ENCODE measurements at places on chromosomes 4 and X.

DNA sequence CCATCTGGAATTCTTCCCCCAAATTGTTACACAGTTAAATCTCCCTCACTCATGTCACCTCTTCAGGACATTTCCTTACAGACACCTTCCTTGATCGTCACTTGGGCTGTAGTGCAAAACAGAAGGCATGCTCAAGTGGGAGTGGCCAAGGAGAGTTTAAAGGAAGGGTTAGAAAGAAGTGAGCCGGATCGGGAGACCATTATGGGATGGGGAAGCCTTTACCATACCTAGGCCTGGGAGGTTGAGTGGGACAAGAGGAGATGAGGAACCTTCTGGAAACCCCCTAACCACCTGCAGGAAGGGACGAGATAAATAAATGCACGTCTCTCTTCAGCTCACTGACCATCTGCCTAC lies 102.7 kb downstream of the UCHL1 start:
- no peak for DNase-seq

DNA sequence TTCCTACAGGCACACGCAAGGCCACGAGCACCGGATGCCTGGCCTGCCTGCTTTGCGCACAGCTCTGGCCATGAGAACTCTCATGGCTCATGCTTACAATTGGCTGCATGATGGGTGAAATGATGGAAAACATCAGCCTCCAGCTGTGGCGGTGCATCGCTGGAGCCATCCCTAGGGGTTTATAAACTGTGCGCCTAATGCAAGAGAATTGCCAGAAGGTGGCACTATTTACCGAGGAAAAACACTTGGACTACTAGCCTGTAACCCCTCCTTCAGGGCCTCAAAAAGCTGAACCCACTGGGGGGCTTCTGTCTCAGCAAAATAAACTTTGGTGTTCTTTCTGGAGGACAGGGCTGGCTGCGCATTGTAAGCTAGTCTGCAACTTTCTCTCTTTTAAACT lies 51.9 kb downstream of the PHKA2 start:
- no peak for DNase-seq

DNA sequence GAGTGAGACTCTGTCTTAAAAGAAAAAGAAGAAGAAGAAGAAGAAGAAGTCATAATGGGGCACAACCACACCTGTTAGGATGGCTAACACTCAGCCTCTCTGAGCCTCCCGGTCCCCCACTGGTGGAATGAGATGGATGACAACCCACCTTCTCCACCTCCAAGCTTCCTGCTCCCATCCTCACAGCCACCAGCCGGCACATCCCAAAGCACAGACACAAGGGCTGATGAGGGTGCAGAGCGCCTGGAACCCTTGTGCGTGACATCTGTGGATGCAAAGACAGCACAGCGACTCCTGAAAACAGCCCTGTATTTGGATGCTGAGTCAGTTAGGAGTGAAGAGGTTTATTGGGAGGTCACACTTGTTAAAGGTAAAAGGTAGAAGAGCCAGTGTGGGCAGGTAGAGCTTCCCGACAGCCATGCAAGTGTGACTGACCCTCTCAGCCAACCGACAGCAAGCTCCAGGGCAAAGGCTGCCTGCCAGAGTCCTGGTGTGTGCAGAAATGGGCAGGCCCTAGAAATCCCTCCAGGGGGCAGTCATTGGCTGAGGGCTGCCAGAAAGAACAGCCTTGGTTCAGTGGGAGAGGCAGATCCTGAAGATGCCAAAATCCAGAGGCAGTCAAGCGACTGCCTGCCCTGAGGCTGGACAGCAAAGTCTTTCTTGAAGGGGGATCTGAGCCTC lies 26.6 kb upstream of the MAN2B2 start:
- no peak for DNase-seq

DNA sequence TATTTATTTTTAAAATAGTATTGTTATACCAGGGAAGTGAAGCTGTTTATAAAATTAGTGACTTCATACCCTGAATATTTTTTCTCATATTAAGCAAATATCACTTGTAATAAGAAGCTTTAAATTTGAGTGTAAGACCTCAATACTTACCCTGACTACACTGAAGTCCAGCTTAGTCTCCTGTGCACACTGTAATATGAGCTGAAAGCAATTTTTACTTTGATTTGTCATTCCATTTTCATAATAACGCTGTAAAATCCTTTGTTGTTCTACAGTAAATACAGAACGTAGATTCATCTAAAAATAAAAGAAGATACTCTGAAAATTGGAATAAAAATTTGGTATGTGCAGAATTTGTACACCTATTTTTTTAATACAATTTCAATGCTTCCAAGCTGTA lies 27.2 kb downstream of the HDX start:
- DNase-seq, result no peak

DNA sequence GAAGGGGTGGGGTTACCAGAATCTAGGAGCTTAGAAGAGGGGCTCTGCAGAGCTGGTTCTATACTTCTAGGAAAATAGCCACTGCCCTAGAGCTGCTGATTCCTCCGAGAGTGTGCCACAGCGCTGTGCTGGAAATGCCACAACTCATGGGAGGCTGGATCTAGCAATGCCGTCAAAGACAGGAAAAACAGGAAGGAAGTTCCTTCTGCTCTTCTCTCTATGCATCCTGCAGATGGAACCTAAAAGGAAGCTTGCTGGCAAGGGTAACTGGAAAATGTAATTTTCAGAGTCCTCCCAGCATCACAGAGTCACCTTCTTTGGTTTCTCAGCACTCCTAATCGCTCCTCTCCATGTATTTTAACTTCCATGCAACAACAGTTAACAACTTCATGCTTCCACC lies 121.2 kb upstream of the TLL1 start:
- no peak for DNase-seq

DNA sequence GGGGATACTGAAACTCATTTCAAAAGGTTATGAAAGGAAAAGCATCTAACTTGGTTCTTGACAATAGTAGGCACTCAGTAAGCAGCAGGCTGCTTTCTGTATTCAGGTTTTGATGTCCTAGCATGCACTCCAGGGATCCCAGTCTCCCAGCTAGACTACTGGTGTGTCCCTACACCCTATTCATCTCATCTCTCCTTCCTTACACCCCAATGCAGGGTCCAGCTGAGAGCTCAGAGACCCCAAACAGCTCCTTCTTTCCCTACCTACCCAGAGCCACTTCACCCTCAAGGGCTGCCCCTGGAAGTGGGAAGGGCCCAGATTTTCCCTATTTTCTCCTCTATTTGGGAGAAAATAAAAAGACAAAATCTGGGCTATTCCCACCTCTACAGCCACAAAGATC lies 1.6 kb upstream of the EFNB1 start:
- no peak for DNase-seq

- DNase-seq, result no peak
Measured at GRCh38 chr4:81594490-81595159, 122.9 kb upstream of the RASGEF1B start.

GRCh38 chr4:138999666-139000065 lies 15.9 kb upstream of the NOCT start:
- no peak for DNase-seq

GRCh38 chr4:94251094-94251493 lies 43.4 kb downstream of the SMARCAD1 start:
- DNase-seq, result no peak

- DNase-seq, result no peak
Measured at GRCh38 chrX:1300449-1300848, 31.8 kb downstream of the CSF2RA start.
